ENCODE measurements at places on chromosomes 11 and 22. TPM values are rescaled to one million over a fixed set of nuclear protein-coding genes. Genes with fewer than 3 reads are reported as not detected.

DNA sequence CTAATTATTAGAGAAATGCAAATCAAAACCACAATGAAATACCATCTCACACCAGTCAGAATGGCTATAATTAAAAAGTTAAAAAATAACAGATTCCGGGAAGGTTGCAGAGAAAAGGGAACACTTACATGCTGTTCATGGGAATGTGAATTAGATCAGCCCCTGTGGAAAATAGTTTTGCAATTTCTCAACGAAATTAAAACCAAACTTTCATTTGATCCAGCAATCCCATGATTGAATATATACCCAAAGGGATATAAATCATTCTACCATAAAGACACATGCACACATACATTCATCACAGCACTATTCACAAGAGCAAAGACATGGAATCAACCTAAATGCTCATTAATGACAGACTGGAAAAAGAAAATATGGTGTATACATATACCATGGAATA is 32.5 kb downstream of the NOX4 start:
- no peak for DNase-seq

GRCh38 chr11:92941676-92942571 is 27.5 kb upstream of the MTNR1B start:
- DNase-seq: peak; percentile 16

- peak; percentile 63 for DNase-seq
These were observed at the start of gene FAT3 for GRCh38 chr11:92224407-92225124. Gene FAT3 (plus strand): TSS chr11:92224818. CDS start chr11:92352113, 127,295 bp downstream.

The OR6A2 gene
- total RNA-seq: 0.21 TPM

DNA sequence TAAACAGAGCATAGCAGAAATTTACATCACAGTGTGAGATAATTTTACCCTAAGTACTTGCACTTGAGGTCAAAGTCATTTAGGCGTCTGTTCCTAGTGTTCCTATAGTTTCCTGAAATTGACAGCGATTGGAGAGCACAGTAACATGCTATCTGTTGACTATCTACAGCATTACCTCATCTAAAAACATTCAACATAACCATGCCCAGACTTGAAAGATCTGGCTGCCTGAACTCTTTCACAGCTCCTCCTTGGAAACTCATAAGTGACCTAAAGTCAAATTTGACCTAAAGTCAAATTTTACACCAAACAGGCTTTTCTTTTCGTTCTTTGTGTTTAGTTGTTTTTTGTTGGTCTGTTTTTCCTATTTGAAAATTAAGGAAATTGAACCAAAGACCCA is 233.8 kb upstream of the UBASH3B start:
- no peak for DNase-seq

DNA sequence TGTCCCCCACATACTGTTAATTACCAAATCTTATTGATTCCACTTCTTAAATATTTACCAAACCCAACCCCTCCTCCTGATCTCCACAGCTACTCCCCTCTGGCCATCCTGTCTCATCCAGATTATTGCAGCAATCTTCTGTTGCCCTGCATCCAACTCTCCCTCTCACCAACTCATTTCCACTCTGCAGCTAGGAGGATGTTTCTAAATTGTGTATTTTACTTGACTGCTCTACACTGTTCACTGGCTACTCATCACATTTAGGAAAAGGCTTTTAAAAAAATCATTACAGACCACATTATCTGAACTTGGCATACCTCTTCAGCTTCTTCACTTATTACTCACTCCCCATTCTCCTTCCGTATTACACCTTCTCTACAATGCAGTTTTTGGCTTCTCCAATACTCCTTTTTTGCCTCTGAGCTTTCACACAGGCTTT is 117.9 kb downstream of the ATG16L2 start:
- no peak for DNase-seq

DNA sequence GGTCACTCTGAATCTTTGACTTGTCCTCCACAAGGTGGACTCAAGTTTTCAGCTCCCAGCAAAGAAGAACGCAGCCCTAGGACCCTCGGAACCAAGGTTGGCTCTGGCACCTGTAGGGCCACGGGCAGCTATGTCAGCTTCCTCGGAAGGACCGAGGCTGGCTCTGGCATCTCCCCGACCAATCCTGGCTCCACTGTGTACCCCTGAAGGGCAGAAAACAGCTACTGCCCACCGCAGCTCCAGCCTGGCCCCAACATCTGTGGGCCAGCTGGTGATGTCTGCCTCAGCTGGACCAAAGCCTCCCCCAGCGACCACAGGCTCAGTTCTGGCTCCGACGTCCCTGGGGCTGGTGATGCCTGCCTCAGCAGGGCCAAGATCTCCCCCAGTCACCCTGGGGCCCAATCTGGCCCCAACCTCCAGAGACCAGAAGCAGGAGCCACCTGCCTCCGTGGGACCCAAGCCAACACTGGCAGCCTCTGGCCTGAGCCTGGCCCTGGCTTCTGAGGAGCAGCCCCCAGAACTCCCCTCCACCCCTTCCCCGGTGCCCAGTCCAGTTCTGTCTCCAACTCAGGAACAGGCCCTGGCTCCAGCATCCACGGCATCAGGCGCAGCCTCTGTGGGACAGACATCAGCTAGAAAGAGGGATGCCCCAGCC is 2.2 kb downstream of the INPP5J start:
- no peak for DNase-seq

The ZNF215 gene
- total RNA-seq: 11.2 TPM

GRCh38 chr11:2750682-2751522 is 51.1 kb upstream of the KCNQ1OT1 start:
- DNase-seq: no peak

DNA sequence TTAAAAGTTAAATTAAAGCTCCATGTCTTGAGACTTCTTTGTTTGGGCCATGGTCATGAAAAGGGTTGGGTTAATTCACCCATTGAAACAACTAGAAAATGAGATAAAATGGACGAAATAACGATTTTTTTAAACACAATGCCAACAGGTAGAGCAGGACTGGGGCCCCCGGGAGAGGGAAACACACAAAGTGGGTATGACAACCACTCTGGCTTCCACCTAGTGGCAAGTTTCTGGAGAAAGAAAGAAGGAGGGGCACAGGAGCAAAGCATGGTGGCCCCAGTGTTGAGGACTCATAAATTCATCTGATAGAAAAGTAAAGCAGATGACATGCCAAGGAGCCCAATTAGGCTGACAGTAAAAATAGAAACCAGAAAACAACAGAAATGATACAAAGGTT is 68.4 kb downstream of the MYEOV start:
- DNase-seq: no peak

GRCh38 chr11:13324709-13325108 is 47.1 kb downstream of the BMAL1 start:
- no peak for DNase-seq

GRCh38 chr11:10462746-10463300 is 7.8 kb downstream of the AMPD3 start:
- DNase-seq: no peak

GRCh38 chr11:117437041-117437790 is 109.6 kb downstream of the CEP164 start:
- no peak for DNase-seq

DNA sequence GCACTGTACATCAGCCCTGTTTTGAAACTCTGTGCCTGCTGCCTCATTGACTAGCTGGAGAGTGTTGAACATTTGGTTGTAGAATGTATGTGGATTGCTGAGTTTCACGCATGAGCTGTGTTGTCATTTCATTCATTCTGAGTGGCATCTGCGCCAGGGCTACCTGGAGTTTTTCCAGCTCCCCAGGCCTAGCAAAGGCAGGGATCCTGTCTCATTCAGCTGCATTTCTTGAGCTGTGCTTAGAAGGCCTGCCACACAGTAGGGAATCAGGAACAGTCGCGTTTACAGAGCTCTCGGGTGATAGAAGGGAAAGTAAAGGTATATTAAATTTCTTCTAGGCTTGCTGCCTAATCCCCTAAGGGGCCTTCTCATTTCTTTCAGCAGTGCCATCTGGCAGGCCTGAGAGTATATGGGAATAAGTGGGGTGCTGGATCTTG is 44.3 kb downstream of the PTPRJ start:
- DNase-seq: no peak

The MRGPRX4 gene
- total RNA-seq: not detected

DNA sequence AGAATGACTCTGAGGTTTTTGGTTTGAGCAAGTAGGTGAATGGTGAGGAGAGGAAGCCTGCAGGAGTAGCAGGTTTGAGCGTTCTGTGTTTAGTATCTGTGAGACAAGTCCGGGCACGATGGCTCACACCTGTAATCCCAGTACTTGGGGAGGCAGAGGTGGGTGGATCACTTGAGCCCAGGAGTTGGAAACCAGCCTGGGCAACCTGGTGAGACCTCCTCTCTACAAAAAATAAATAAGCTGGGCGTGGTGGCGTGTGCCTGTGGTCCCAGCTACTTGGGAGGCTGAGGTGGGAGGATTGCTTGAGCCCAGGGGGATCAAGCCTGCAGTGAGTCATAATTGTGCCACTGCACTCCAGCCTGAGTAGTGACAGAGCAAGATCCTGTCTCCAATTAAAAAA is 9.7 kb upstream of the CENATAC start:
- DNase-seq: no peak

The OR52I1 gene
- total RNA-seq: not detected

DNA sequence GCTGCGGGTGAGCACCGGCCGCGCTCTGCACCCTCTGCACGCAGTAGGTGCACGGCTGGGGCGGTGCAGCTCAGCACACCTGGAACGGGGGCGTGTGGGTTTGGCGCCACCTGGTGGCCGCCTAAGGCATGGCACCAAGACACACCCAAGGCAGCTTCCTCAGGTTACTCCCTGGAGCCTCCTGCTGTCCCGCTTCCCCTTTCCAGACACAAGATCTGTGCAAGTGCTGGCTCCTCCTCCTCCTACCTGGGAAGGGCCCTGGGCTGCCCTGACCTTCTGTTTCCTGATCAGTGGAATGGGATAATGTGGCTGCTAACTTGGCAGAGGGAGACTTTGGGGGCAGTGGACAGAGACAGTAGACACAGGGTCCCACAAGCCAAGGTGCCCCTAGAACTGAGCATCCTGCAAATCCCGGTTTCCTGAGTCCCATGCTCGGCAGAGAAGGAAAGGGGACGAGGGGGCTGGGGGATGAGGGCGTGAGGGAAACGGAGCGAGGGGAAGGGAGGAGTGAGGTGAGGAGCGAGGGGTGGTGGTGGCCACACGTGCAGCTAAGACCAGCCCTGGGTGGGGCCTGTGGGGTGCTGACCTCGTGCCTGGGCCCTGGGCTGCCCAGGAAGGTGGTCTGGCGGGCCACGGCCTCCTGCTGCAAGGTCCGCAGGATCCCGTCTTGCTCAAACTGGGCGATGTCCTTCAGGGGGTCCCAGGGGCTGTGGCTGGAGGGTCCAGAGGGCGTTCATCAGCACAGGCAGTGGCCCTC is 34.8 kb upstream of the CARS1 start:
- peak; percentile 59 for DNase-seq

The RAB3IL1 gene
- total RNA-seq: 3.4 TPM

DNA sequence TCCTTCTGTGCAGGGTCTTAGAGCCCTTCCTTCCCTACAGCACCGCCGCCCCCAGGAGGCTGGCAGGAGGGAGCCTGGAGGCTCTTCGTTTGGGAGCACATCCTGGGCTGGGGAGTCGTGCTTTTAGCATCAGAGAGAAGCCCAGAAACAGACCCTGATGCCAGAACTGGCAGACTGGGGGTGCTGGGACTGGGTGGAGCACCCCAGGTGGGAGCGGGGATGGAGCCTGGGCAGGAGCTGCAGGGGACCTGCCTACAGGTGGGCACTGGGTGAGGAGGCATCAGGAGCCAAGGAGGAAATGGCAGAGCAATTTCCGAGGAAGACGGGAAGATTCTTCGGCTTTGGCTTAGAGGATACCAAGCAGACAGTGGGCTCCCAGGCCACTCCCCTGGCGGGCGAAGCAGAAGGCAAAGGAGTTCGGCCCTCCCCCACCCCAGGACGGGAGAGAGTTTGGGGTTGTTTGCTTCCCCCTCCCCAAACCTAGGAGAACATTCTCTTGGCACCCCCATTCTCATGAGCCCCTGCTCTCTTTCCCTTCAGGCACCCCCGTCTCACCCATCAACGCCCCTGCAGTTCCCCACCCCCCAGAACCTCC is 1.1 kb downstream of the SYT7 start:
- no peak for DNase-seq

DNA sequence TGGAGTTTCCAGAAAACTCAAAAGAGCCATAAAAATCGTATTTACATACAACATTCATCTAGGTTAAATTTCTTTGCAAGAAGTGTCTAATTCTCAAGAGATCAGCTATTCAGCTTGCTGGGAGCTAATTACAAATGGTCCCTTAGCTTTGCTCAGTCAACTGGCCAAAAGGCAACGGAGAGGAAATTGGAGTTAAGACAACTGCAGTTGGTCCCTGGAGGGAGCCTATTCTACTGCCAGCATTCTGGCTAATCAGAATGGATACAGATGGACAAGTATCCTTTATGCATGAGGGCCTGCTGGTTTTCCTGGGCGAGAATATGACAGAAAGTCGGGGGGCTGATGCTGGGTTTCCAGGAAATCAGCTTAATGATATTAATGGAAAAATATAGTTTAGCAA is 45.5 kb downstream of the KCNJ1 start:
- no peak for DNase-seq

GRCh38 chr11:35866601-35867000 is 77.3 kb upstream of the LDLRAD3 start:
- DNase-seq: no peak

GRCh38 chr11:119637481-119637880 is 91.5 kb downstream of the NECTIN1 start:
- DNase-seq: no peak

The CASP1 gene
- total RNA-seq: not detected

The MUC2 gene
- total RNA-seq: not detected

GRCh38 chr11:870127-870413 is 27.4 kb downstream of the TSPAN4 start:
- no peak for DNase-seq

GRCh38 chr11:61171907-61172306 is 10.7 kb upstream of the VPS37C start:
- DNase-seq: no peak

- DNase-seq: no peak
These were observed 42.6 kb upstream of the LMO2 start for GRCh38 chr11:33934450-33934849.

DNA sequence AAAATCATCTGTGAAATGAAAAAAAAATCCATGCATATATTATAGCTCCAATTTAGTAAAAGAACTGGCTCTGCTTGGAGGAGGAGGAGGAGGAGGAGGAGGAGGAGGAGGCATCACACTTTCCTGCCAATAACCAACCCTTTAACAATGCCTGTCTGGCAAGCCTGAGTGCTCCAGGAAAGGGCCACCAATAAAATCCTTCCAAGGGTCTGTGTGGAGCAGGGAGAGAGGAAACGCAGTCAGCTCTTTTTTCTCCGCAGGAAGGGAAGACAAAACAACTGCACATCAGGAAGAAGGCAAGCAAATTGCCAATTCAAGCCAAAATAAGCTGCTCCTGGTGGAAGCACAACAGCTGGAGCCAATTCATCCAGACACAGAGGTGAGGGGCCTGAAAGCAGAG is 139.0 kb downstream of the KCNC1 start:
- no peak for DNase-seq

The RTN4RL2 gene
- total RNA-seq: 3.4 TPM

GRCh38 chr11:86941077-86941870 is 13.9 kb downstream of the FZD4 start:
- no peak for DNase-seq

The LPXN gene
- 3.1 TPM for total RNA-seq

DNA sequence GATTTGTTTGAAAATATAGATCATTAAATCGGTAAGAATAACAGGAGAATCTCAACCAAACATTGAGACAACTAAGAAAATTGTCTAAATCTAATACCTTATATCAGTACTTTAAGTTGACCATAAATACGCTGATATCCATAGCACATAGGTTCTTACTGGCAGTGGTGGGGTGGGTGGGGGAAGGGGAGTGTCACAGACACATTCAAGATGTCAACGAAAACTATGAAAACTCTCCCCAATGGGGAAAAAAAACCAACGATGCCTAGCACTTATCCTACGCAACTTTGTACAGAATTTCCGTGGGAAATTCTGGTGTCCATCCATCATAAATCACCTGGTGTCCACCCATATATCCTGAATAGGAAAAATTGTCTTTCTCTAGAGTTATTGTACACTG is 6.2 kb downstream of the GRAP2 start:
- no peak for DNase-seq
